ENCODE measurements at places on chromosomes 7 and 10.

DNA sequence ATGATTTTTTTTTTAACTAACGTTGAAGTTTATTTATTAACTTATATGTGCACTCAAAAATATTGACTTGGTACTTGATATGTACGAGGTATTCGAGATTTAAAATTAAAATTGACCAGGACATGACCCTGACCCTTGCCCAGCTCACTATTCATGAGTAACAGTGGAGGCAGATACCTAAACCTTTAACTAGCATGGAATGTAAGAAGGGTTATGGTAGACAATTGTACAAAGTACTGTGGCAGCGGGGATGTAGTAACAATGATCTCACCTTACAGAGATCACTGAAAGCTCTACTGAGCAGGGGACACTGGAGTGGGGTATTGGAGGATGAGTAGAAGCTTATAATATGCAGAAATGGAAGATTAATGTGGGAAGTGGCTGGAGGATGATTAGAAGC, 60.8 kb downstream of the ADRA2A start:
- DNase-seq, result peak; percentile 11

DNA sequence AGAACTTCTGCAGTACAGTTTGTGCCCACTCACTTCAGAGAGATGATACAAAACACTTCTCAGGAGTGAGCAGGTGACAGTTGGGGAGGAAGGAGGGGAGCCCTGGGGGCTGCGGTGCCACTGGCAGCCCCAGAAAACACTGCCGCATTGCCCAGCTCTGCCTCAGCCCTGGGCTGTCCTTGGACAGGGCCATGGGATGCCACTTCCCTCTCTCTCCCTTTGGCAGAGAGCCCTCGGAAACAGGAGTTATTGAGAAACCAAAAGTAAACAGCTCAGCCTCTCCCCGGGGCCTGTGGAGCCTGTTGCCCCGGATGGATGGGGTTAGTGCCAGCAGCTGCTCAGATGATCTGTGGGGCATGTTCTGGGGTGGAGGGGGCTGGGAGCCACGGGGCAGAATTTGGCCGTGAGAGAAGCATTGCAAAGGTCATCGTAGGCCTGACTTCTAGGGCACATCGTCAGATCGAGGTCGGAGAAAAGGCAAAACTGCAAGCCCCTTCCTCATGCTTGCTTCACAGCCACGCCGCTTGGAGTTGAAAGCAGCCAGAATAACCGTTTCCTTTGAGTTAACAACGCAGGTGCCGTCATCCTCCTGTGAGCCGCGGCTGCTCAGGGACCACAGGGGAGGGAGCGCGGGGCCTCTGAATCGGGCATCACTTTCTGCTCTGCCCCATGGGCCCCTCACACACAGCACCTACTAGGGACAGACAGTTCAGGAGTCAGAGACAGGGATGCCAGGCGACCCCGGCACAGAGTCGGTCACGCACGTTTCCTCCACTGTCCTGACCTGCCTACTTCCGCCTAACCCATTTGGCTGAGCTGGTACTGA, 256.4 kb downstream of the CAMK1D start:
- peak; percentile 84 for DNase-seq

GRCh38 chr7:32762925-32763293, 128.7 kb downstream of the KBTBD2 start:
- DNase-seq, result no peak

GRCh38 chr10:23294638-23295247, 49.9 kb downstream of the C10orf67 start:
- DNase-seq, result no peak

- DNase-seq, result no peak
These were observed 25.8 kb upstream of the AMPH start for GRCh38 chr7:38656968-38657367.

DNA sequence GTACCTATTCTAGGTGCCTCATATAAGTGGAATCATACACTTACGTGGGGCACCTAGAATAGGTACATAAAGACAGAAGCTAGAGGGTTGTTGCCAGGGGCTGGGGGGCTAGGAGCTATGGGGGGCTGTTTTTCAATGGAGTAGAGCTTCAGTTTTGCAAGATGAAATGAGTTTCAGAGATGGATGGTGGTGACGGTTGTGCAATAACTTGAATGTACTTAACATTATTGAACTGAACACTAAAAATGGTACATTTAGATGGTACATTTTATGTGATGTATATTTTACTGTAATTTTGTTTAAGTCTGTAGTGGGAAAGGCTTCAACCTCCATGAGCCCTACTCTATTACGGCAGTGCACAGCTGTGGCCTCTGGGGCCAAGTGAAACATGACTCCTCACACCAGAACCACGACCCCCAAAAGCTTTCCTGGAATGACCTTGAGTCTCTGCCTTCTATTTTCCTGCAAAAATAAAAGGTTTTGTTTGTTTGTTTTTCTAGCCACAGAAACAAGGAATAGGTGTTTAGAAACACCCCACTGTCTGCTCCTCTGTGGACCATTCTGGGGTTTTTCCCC, 147.3 kb upstream of the PLXNA4 start:
- DNase-seq, result no peak

- no peak for DNase-seq
These were observed 46.9 kb upstream of the TRIM8 start for GRCh38 chr10:102597131-102597991.

GRCh38 chr7:147639037-147639436, 951.5 kb upstream of the C7orf33 start:
- DNase-seq, result no peak

DNA sequence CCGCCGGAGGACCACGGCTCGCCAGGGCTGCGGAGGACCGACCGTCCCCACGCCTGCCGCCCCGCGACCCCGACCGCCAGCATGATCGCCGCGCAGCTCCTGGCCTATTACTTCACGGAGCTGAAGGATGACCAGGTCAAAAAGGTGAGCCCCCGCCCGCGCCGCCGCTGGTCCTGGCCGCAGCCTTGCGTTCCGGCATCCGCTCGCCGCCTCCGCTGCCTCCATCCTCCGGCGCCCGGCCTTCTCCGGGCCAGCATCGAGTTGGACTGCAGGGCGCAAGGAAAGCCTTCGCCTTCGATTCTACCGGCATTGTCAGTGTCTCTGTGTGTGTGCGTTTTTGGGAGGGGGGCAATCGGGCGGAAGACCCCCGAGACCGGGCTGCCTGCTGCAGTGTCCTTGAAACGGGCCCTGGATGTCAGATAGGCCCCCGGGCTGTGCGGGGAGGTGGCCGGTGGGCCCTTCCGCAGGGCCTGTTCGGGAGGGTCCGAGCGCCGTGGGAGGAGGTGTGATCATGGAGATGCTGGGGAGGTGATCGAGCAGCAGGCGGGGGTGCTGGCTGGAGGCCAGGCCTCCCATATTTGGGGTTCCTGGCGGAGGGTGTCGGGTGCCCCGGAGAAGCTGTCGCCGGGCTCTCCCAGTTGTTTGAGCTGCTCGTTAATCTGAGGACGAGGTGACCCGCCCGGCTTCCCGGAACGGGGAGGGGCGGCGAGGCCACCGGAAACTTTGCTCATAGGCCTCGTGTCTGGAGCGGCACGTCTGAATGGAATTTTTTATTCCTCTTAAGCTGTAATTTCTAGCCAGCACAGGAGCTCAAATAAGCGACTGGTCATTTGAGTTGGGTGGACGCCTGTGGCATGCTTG, 40.8 kb downstream of the HK1 start:
- DNase-seq, result peak; percentile 88

GRCh38 chr7:90669492-90669891, 73.4 kb downstream of the CDK14 start:
- no peak for DNase-seq

DNA sequence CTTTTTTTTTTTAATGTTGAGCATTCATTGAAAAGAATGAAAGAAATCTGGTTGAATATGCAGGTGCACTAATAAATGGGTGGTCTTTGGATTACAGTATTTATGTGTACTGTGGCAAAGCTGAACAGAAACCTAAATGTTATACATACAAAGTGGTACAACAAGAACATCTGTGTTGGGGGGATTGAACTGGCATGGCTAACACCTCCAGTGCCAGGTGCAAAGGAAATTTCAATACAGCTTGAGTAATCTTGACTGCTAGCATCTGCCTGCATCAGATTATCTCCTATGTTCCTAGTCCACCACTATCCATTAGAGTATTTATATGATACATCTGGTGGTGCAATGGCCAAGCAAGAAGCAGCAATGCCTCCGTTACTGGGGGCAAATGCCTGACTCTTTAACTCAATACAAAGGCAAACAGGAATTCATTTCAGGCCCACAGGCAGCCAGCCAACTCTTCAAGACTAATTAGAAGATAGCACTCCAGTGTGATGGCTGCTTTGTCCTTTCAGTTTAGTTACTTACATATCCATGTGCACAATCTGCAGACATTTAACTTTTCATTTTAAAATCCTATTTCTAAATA, 220.5 kb upstream of the ETV1 start:
- no peak for DNase-seq

DNA sequence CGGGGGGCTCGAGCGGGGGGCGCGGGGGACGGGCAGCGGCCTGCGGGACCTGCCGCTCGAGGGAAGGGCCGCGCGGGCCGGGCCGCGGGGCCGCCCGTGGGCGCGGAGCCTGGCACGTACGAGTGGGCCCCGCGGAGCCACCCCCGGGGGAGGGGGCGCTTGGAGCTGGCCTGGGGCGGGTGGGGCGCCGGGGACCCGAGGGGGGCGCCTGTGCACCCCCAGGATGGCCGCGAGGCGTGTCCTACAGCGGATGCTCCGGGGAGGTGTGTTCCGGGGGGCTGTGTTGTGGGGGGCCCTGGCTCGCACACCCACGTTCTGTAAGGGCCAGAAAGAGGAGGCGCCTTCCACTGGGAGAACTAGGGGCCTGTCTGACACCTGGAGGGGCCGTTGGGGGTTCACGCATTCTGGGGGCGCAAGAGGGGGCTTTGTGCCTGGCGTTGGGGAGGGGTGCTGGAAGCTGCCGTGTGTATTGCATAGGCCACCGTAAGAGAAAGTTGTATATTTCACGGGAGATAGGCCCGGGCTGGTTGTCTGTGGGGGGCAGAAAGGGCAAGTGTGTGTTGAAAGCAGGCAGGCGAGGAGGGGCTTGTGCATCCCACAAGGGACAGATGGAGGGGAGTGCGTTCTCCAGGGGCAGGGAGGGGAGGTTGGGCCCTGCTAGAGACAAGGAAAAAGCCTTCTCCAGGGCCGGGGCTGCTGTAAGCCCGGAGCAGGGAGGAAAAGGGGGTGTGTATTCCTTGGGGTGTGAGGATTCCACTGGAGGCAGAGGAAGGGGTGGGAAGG, 663 bp downstream of the VPS37D start:
- no peak for DNase-seq

- DNase-seq, result no peak
These were observed 98.0 kb downstream of the NPSR1 start for GRCh38 chr7:34756025-34756437.

DNA sequence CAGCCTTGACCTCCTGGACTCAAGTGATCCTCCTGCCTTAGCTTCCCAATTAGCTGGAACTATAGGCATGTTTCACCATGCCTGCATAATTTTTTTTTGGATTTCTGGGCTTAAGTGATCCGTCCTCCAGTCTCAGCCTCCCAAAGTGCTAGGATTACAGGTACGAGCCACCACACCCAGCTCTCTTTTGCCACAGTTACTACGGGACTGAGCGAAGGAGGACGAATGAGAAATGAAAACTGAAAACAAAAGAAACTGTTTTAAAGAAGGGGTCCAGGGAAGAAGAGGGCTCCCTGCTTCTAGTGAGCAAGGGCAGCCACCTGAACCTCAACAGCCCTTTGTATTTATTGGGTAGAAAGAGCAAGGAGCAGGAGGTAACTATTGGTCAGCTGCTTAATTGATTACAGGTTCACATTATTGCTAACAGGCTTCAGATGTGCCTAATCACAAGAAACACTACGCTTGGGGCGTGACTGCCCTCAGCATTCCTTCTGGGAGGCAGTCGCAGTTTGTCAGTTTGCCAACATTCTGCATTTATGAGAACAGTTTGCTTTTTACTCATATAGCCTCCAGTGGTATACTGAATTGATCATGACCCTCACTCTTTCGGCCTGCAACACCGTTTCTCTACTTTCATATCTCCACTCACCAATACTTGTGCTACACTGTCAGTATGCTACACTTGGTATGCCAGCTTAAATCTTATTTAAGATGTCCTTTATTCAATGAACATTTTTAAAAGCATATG, 676.8 kb downstream of the DNAJB9 start:
- no peak for DNase-seq

- DNase-seq, result no peak
These were observed 91.1 kb upstream of the CACNA2D1 start for GRCh38 chr7:82534684-82535083.

Data from activated CD8-positive, alpha-beta memory T cell treated with anti-CD3 and anti-CD28 coated beads for 24 hours (primary cell).